ENCODE measurements at places on chromosomes 7 and 10. TPM values are rescaled to one million over a fixed set of nuclear protein-coding genes. Genes with fewer than 3 reads are reported as not detected.

Gene AOAH
- 7.2 TPM for total RNA-seq

Gene ACTR1A
- 124 TPM for total RNA-seq

Gene UNCX
- total RNA-seq, result not detected

Gene LRRC18
- total RNA-seq, result not detected

Gene ITGB8
- total RNA-seq, result 8.6 TPM

Gene ZNF853
- total RNA-seq, result 13.3 TPM

Gene NOD1
- total RNA-seq, result 11.2 TPM

Gene GPR15LG
- total RNA-seq, result not detected

Gene BHLHA15
- total RNA-seq, result 0.83 TPM

Gene ASZ1
- not detected for total RNA-seq

All from right atrium auricular region (tissue), 2 donors.